ENCODE measurements at places on chromosomes 11 and 22.

- no peak for DNase-seq
Measured at GRCh38 chr22:29631725-29632124, 28.3 kb downstream of the NF2 start.

DNA sequence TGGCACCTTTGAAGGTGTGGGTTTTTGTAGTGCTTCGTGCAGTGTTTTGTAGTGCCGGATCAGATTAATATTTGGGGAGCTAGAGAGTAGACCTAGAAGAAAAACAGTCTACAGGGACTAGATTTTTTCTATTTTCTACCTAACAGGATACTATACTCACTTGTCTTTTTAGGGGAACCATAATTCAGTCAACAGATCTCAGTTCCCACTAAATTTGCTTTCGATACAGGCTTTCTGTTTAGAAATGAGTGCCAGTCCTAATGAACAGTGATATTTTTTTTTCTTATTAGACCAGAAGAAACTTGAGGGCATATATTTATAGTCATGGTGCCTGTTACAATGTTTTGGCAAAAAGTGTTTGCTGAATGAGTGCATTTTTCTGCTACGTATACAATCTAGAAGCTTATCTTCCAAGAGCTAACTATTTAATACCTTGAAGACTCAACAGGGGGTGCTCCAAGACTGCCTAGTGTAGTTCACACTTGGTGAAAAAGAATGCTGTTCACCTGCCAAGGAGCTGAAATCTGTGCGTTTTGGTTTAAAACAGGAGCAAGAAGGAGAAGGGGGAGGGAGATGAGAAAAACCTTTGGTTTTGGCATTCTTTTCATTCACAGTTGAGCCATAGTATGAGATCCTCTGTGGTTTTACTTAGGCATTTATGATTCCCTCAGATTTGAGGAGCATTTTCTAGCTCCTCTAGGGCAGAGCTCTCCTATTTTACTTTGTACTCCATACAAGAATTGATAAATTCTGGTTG is 44.9 kb upstream of the VSTM5 start:
- peak; percentile 11 for DNase-seq

GRCh38 chr11:86800076-86800959 is at the start of gene PRSS23:
TSS of gene PRSS23 (plus strand) at chr11:86800542. CDS start at chr11:86807644, 7,102 bp downstream.
- no peak for DNase-seq

GRCh38 chr11:68970921-68971636 is 9.7 kb downstream of the MRGPRD start:
- DNase-seq: no peak

GRCh38 chr22:20205964-20206708 is 55.3 kb upstream of the CCDC188 start:
- no peak for DNase-seq

- no peak for DNase-seq
Measured at GRCh38 chr11:131370090-131370751, at the start of gene NTM. TSS of gene NTM (plus strand) at chr11:131370615.

GRCh38 chr11:67167091-67167490 is 48.0 kb downstream of the KDM2A start:
- no peak for DNase-seq

GRCh38 chr11:27100534-27100933 is 59.9 kb downstream of the BBOX1 start:
- peak; percentile 71 for DNase-seq

DNA sequence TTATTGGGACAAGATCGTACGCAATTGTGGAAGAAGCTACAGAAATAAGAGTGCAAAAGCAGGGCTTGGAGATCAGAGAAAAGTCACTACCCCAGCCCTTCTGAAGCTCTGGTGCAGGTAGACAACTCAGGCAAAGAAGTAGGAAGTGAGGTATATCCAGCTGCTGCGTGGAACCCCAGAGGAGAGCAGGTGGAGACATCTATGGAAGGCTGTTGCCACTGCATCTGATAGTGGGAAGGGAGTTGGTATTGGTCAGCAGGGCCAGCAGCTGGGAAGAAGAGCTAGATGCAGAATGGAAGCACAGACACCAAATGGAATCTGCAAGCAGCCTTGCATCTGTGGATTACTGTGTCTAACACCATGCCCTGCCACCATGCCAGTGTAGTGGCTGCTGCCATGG is 165.1 kb downstream of the WNT11 start:
- no peak for DNase-seq

GRCh38 chr11:108886005-108886659 is 221.3 kb downstream of the DDX10 start:
- DNase-seq: no peak

- no peak for DNase-seq
Measured at GRCh38 chr11:88377144-88377543, 39.6 kb upstream of the CTSC start.

- no peak for DNase-seq
Measured at GRCh38 chr22:42608823-42609361, 5.8 kb downstream of the POLDIP3 start.

DNA sequence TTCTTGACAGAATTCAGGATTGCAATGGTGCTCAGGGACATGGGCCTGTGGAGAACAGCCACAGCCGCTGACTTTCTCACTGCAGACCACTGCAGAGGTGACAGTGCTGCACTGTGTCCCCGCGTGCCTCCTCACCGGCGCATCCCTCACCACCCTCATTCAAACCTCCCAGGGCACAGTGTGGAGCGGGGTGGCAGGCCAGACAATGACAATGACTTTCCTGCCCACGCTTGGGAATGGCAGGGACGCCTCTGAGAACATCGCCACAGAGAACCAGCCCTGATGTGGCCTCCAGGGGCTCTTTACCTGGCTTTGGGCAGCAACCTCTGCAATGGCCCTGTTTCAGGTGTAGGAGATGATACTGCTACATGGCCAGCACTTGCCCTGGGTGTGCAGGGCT is 65.7 kb downstream of the NCAPD3 start:
- no peak for DNase-seq

- DNase-seq: no peak
Measured at GRCh38 chr11:74524978-74525377, 31.5 kb upstream of the LIPT2 start.

- DNase-seq: no peak
Measured at GRCh38 chr22:23361676-23362075, 181.4 kb downstream of the BCR start.

DNA sequence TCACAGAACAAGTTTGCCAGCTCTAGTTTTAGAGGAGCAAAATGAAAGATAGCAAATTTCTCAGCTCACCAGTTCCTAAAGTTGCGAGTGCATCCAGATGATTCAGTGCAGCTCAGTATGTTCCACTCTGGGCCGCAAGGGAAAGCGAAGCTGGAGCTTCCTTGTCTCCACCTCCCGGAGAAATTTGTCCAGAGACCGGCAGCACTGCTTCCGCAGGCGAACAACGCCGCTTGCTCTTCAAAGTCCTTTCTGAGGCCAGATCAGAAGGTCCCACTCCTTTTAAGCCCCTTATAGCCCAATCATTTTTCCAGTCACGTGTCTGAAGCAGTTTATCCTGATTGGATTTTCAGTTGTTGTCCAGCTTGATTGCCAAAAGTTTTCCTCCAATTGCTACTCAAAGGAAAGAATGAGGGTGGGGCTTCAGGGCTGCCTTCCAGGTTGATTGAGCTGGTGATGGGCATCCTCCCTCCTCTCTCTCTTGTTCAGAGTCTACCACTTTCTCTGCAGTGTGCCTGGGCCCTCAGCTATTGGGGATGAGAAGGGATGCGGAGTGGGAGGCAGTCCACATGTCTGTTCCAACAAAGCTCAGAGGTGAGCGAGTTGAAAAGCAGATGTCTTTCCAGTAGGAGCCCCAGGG is at the start of gene ZNF280A:
Gene ZNF280A, minus strand, starts transcription at position 251 of the 637 bp plus-strand sequence. CDS start 4,640 bp downstream, outside the sequence.
- DNase-seq: no peak

GRCh38 chr11:34344410-34344767 is 13.4 kb downstream of the ABTB2 start:
- no peak for DNase-seq

DNA sequence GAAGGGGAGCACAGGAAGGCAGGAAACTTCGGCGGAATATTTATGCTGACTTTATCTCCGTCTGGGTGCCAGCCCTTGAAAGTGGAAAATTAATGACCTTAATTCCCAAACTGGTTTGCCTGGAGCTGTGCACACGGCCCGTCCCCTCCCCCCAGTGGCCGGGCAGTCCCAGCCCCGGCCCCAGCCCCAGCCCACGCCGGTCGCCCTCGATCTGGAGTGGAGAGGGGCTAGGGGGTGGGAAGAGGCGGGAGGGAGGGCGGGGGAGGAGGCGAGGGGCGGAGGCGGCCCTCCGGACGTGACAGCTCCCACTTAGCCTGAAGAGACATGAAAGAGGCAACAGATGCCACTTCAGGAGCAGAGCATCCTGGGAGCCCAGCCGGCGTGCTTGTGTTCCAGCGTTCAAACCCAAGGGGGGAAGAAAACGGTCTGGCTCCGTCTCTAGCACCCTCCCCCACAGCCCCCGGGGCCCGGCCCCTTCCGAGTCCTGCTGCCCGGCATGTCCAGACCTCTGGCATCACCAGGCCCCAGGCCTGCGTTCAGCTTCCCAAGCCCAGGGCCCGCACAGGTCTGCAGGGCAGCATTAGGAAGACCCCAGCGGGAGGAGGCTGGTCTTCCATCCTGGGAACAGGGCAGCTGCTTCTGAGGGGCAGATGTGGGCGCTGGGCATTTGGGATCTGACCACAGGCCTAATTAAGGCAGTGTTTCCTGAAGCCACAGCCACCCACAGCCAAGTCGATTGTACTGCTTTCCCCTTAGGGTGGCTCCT is 20.0 kb upstream of the LMO1 start:
- DNase-seq: peak; percentile 48

- no peak for DNase-seq
Measured at GRCh38 chr22:42375982-42376381, 56.2 kb downstream of the NFAM1 start.

- no peak for DNase-seq
Measured at GRCh38 chr11:130051082-130051481, 18.6 kb upstream of the APLP2 start.

- DNase-seq: no peak
Measured at GRCh38 chr11:213111-213510, 5.6 kb downstream of the RIC8A start.

GRCh38 chr11:46363455-46364005 is 16.3 kb downstream of the DGKZ start:
- no peak for DNase-seq

GRCh38 chr11:7597620-7598019 is 75.7 kb downstream of the CYB5R2 start:
- DNase-seq: no peak

DNA sequence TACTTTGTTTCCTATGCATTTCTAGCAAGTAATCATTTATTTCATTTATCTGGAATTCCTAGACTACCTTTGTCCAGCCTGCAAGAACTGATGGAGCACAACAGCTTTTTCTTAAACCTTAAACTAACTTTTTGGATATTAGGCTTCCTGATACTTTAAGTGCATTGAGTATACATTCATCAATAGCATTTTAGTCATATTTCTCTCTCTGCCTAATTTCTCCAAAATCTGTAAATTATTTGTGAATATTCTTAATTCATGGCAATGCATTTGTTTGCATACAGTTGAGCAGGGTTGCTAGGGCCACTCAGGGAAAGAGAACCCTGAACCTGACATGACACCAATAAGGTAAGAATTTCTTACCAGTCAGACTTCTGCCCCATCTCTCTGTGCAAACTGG is 29.1 kb upstream of the APLNR start:
- DNase-seq: no peak

DNA sequence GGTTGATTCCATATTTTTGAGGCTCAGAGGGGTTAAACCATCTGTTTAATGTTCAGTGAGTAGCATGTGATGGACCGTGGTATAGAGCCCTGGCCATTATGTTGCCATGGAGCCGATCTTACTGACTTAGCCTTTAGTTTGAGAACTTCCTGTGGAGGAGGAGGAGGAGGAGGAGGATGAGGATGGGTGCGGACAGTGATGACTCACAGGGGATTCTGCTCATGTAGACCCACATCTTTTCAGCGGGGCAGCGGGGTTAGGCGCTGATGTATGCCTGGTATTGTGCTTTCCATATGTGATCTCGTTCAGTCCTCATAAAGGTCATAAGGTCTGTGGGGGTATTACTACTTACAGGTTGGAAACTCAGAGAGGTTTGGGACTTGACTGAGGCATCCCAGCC is 13.9 kb downstream of the STX3 start:
- no peak for DNase-seq
